Activated naive CD8-positive, alpha-beta T cell treated with anti-CD3 and anti-CD28 coated beads, Interleukin-2, amount 10 ng/mL, durations not matched to agents 7 days and 5 days (primary cell): ENCODE measurements at places on chromosomes 7 and 10. TPM values are rescaled to one million over a fixed set of nuclear protein-coding genes. Genes with fewer than 3 reads are reported as not detected.
A peak's percentile ranks its signal among the peaks of the same experiment; 100 is the strongest.

DNA sequence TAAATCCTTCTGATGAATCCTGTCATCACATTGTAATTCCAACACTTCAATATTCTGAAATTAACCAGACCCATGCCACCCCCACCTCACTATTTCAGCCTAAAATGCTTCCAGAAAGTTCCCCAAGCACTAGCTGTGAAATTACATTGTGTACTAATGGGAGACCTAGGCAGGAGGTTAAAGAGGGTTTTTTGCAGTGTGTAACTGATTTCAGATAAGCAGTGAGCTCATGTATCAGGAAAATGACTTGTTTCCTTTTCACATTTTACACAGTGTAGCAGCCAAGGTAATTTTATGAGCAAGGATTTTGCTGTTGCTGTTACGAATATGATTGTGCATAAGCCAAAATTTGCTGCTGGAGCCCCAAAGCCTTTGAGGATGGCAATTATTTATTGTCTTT is 129.0 kb downstream of the INHBA start:
- H3K36me3 ChIP-seq, result no peaks in the 10 kb centered on the region
- DNase-seq, result no peak
- H3K27ac ChIP-seq, result no peak overlapping the region
- no peaks in the 10 kb centered on the region for H3K4me1 ChIP-seq
- no peaks in the 10 kb centered on the region for H3K27me3 ChIP-seq

DNA sequence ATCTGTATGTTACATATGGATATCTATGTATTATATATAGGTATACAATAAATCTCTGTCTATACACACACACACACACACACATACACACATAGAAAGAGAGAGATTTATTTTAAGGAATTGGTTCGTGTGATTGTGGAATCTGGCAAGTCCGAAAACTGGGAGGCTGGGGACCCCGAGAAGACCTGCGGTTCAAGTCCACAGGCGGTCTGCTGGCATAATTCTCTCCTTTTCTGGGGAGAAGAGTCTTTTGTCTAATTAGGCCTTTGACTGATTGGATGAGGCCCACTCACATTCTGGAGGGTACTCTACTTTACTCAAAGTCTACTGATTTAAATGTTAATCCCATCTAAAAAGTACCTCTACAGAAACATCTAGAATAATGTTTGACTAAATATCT is 65.1 kb downstream of the PAPSS2 start:
- no peak overlapping the region for H3K27ac ChIP-seq
- no peak for DNase-seq
- H3K4me3 ChIP-seq, result no peak overlapping the region
- peaks cover 4% of the 10 kb centered on the region for H3K27me3 ChIP-seq
- no peaks in the 10 kb centered on the region for H3K36me3 ChIP-seq

DNA sequence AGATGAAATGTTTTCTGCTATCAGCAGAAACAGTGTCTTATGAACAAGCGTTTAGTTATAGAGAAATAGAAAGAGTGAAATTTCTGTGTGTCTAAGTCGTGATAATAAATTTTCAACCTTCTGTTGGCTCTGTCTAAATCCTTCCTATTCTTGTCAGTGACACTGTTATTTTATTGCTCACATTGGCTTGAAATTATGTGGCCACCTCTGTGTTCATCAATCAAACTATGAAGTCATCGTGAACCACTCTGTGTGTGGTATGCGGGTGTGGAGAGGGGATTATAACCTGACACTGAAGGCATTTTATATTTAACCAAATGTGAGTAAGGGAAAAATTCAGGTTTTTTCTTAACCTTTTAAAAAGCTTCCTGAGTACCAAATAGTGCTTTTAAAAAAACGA is 12.3 kb downstream of the AOAH start:
- peak overlapping the region; percentile 11 for H3K4me3 ChIP-seq
- no peak for DNase-seq
- H3K36me3 ChIP-seq, result peaks cover 45% of the 10 kb centered on the region
- H3K27me3 ChIP-seq, result no peaks in the 10 kb centered on the region
- no peak overlapping the region for H3K27ac ChIP-seq
- H3K4me1 ChIP-seq, result peaks cover 16% of the 10 kb centered on the region

Gene RELN
- not detected for total RNA-seq

Gene C10orf62
- not detected for total RNA-seq

Gene STX1A
- 8.0 TPM for total RNA-seq
